Erythroblast (primary cell): ENCODE measurements at places on chromosomes 13 and 19.

- no peak for DNase-seq
Measured at GRCh38 chr13:43193789-43194420, 170.5 kb downstream of the DNAJC15 start.

GRCh38 chr13:113129480-113129879, 6.9 kb downstream of the F10 start:
- DNase-seq: no peak

GRCh38 chr19:41734585-41734984, 20.7 kb upstream of the CEACAM6 start:
- no peak for DNase-seq

GRCh38 chr13:27054760-27055159, 116.9 kb downstream of the USP12 start:
- DNase-seq: no peak

- no peak for DNase-seq
Measured at GRCh38 chr13:24887759-24888158, 123.8 kb downstream of the RNF17 start.
